ENCODE measurements at places on chromosomes 3 and 15.
A peak's percentile ranks its signal among the peaks of the same experiment; 100 is the strongest.

DNA sequence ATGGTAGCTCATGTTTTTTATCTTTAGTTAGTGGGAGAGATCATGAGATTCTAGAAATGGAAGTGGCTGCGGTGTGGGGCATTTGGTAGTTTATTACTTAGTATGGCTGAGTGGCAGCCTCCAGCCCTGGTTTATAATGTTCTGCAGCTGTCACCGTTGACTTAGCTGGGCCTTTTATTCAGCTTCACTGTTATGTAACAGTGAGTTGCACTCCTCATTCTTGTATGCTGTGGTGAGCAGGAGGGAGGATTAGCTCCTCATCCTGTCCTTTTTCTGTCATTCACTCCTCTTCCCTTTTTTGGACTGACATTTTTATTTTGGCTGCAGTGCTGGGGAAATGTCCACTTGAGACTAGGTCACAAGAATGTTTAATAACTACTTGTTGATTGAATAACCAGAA is 29.5 kb downstream of the RAD54L2 start:
- DNase-seq, result peak; percentile 62

DNA sequence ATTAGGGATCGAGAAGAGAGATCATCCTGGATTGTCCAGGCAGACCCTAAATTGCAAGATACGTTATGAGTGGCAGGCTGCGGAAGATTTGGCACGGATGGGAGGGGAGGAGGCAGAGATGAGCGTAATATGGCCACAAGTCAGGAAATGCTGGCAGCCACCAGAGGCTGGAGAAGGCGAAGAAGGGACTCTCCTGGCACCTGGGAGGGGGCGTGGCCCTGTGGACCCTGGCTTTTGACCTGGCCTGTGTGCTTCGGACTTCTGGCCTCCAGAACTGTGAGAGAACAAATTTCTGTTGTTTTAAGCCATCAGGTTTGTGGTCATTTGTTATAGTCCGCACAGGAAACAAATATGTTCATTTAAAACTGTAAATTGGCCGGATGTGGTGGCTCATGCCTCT is 31.9 kb upstream of the IGF1R start:
- DNase-seq, result no peak

- DNase-seq, result no peak
Observed at GRCh38 chr3:193665370-193665989, 72.5 kb downstream of the OPA1 start.

- DNase-seq, result no peak
Observed at GRCh38 chr3:57974796-57975388, 33.3 kb upstream of the FLNB start.

DNA sequence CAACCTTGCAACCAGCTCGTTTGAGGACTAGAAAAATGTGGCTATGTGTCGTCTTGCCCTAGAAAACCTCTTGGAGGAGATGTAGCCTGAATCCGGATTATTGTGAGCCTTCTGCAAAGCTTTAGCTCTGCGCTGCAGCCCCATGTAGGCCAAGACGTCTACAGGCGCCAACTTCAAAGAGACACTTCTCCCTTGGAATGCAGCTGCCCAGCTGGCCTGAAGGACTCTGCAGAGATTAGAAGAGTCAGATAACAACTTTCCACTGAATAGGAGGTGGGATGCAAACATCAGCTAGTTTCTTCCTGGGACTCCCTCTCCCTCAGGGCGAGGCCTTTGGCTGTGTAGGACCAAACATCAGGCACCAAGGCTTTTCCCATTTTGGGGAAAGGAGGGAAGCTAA is 356.5 kb upstream of the IL12A start:
- no peak for DNase-seq

DNA sequence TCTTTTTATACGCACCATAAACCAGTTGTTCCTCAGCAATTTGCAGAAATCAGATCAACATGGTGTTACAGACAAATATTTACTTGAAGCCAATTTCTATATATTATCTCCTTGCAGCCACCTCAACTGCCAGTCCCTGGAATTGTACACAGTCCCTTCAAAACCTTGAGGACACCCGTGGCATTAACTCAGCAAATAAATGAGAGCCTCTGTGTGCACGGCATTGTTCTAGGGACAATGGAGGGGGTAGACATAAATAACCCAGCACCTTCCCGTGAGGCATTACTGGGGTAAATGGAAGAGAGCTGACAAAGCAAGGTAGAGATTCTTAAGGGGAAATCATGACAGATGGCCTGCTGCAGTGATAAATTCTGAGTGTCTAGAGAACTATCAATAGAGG is 12.5 kb downstream of the TM2D3 start:
- DNase-seq, result no peak

DNA sequence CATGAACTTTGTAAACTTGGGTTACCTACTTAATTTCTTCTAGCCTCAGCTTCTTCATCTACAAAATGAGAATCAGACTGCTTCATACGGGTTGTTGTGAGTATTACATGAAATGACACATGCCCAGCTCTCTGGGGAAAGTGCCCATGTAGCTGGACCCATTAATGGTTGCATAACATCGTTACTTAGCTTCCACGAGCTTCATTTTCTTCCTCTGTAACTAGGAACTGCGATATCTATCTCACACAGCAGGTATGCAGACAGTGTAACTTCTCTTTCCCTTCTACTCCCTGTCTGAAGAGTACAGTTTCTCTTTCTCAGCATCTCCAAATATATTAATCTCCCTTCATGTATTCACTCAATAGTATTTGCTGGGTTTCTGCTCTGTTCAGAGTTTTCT is 37.9 kb upstream of the DLG1 start:
- DNase-seq, result no peak

DNA sequence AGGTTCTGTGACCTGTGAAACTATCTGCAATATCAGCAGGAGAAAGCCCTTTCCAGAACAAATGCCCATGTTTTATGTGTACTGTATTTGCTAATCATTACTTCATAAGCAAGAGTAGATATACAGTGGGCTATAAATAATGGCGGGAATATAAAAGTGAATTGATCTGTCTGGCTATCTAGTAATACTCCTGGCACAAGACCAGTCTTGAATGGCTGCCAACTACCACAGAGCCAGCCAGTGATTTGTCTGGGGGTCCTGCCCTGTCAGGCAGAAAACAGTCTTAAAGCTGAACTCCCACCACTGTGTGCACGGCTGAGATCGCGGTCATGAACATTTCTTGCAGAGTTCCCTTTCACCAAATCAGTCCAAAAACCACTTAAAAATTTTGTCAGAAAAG is 176.3 kb downstream of the MEIS2 start:
- DNase-seq, result no peak

DNA sequence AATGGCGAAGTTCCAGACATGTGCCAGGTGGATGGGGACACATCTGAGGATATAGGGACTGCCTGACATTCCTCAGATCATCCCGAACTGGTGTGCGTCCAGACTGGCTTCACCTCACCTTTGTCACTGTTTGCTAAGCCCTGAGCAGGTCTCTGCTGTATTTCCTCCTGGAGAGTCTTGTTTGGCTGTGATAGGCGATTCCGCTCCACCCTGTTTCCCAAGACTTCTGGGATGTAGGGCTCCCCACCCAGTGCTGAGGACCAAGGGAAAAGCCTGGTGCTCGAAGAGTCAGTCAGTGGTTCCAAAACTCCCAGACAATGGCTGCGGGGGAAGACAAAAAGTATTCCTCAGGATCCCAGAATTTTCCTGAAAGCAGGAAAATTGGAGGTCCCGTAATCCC is 11.1 kb upstream of the FURIN start:
- no peak for DNase-seq

DNA sequence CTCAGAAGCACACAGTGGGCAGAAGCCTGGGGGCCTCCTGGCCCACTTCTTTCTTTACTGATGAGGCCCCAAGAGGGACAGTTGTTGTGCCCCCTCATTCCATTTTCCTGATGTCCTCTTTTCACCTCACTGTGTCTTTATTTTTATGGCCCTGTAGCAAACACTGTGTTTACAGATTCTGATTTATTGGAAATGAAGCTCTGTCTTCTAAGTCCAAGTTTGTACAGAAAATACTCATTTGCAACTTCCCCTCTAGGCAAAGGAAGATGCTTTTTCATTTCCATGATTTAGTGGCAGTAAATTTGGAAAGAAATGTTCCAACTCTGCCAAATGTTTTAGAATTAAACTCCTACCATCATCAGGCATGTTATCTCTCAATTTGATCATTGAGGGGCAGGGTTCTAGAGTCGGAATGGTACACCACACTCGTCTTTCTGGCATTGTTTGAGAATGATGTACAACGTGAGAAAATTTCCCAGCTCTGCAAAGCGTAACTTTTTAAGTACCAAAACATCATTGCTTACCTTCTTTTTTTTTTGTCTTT is 129.7 kb downstream of the ARNT2 start:
- DNase-seq, result no peak

DNA sequence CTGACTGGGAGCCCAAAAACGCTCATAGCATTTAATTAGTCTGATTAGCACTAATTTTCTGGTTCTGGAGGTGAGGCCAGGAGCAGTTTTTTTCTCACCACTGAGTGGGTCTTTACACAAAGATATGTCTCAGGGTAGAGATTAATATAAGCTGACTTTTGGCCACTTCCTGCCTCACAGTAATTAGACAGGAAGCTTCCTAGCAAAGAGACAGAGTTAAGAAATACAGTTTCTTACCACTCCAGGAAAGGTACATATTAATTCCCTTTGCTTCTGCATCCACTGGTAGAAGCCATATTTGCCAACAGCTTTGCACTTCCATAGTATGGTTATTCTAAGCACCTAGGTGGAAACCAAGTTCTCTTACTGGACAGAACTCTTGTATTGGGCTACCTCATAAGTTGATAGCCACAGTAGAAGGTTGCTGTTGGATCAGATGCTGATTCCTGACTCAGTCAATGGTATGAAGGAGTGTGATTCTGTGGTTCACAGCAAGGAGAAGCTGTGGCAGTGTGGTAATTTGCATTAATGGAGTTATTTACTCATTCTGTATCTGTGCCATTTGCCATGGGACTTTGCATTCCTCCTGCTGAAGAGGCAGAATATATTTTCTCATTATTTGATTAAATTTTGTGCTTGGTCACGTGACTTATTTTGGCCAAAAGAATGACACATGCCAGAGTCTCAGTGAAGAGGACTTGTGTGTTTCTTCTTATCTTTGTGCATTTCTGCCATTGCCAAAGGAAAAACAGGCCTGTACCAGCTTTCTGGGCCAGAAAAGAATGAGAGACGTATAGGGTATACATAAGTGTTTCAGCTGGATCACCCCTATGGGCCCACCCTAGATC is 17.5 kb upstream of the ZBTB20 start:
- no peak for DNase-seq

DNA sequence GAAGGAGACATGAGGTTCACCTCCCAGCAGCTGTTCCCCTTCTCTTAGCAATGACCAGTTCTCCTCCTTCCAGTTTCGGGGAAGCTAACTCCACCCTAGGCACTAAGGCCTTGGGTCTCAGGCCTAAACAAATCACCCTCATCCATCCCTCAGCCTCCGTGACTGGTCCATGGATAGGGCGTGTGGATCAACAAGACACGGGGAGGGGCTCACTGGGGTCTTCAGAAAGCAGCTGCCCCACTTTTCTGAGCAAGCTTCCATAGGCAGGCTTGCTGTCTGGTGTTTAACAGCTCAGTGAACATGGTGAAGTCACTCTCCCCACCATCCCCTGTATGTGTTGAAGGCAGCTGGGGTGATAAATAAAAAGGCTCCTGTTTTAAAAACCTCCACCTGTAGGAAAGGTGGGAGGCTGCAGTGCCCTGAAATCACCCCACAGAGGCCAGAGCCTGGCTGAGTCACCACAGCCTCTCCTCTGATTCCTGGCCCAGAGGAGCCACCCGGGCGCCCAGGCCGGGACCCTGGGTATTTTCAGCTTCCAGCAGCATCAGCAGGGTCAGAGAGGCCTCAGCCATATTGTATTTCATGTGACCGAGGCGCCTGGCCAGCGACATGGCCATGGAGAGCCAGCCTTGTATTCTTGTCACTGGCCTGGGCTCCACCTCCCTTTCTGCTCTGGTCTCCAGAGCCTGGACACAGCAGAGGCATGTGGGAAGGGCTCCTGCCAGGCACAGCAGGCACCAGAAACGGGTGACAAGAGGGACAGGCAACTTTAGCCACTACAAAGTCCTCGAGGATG is 60.3 kb upstream of the HERC1 start:
- no peak for DNase-seq

GRCh38 chr3:123584284-123584987 is 417 bp downstream of the HACD2 start:
- peak; percentile 59 for DNase-seq

DNA sequence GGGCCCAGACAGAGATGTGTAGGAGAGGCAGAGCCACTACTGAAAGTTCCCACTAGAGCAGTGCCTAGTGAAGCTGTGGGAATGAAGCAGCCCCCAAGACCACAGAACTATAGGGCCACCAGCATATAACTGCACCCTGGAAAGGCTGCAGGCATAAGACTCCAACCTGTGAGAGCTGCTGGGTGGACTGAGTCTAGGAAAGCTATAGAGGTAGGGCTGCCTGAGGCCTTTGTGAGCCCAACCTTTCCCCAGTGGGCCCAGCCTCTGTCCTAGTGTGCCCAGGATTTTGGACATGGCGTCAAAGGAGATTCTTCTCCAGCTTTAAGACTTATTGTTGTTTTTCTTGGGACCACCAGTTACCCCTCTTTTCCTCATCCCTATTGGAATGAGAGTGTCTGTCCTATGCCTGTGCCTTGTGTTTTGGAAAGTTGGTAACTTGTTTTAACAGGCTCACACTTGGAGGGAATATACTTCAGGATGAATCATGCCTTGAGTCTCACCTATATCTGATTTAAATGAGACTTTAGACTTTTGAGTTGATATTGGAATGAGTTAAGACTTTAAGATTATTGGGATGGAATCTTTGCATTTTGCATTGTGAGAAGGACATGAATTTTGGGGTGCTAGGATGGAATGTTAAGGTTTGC is 28.1 kb downstream of the SLMAP start:
- DNase-seq, result no peak

DNA sequence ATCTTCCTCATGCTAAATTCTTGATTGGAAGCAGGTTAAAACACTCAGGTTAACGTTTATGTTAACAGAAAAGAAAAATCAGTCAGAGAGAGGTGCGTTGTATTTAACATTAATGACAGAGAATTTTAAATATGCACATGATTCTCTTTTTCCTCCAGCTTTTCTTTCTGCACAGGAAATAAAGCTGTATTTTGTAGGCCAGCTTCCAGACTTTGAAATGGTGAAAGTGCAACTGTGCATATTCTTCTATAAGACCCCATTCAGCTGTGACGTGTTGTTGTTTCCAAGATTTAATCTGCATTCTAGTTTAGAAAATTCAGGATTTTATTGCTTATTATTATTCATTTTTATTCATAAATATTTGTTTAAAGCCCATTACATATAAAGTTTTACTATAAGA is 11.8 kb downstream of the MBNL1 start:
- no peak for DNase-seq

DNA sequence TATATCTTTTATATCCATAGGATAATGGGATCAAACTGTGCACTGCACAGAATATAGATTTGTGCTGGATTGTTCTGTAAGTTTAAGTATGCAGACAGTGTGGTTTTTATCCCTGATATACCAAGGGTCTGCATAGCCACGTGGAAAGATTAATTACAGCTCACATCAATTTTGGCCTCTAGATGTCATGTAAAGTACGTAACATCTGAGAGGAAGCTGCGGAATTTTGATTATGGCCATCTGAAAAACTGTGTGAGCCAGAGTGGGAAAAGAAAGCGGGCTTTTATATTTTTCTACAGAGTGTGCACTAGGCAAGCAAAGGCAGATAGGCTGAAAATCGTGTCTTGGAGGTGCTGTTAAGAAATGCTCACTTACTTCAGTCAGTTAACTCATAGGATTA is 562.7 kb downstream of the GBE1 start:
- DNase-seq, result no peak

GRCh38 chr3:192409201-192409837 is 318.0 kb downstream of the FGF12 start:
- no peak for DNase-seq

GRCh38 chr3:68017069-68017468 is 362.7 kb upstream of the SUCLG2 start:
- DNase-seq, result no peak

GRCh38 chr3:57078344-57078634 is 17.8 kb downstream of the SPATA12 start:
- peak; percentile 50 for DNase-seq

Measured in Ammon's horn (tissue), 1 donor.